Dermis lymphatic vessel endothelial cell (primary cell): ENCODE measurements at places on chromosomes 7 and 10. TPM values are rescaled to one million over a fixed set of nuclear protein-coding genes. Genes with fewer than 3 reads are reported as not detected.

Gene CYP2C18
- total RNA-seq = not detected in 2 replicates

Gene MYO1G
- under 0.01 and 0.17 TPM in 2 replicates for total RNA-seq

Gene CAMK2B
- total RNA-seq = under 0.01 TPM in 1 of 2 replicates, not detected in the other

Gene C10orf105
- total RNA-seq = not detected in 2 replicates
